Fibroblast of skin of right quadriceps (primary cell): ENCODE measurements at places on chromosomes 4 and X.

DNA sequence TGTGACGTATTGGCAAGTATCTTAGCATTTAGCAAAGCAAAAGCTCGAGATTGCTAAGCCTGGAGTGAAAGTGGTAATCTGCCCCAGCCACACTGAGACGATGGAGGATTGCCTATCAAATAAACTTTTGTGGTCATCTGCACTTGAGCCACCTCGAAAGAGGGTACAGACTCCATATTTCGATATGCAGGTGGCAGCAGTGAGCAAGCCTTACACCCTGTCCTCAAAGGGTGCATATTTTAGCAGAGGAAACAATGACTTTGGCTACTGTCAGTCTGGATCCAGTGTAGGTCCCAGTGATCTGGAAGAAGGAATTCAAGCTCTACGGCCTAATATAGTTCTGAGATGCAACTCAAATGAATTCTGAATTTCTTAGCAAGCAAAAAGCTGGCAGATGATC, 153.9 kb downstream of the ATG4A start:
- no peak for DNase-seq

DNA sequence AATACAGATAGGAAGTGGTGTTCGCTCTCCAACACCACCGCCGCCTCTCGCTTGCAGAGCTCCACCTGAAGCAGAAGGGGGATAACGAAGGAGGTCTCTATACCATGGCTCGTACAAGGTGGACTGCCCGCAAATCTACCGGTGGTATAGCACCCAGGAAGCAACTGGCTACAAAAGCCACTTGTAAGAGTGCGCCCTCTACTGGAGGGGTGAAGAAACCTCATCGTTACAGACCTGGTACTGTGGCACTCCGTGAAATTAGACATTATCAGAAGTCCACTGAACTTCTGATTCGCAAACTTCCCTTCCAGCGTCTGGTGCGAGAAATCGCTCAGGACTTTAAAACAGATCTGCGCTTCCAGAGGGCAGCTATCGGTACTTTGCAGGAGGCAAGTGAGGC, 5.2 kb upstream of the BMP15 start:
- no peak for DNase-seq

DNA sequence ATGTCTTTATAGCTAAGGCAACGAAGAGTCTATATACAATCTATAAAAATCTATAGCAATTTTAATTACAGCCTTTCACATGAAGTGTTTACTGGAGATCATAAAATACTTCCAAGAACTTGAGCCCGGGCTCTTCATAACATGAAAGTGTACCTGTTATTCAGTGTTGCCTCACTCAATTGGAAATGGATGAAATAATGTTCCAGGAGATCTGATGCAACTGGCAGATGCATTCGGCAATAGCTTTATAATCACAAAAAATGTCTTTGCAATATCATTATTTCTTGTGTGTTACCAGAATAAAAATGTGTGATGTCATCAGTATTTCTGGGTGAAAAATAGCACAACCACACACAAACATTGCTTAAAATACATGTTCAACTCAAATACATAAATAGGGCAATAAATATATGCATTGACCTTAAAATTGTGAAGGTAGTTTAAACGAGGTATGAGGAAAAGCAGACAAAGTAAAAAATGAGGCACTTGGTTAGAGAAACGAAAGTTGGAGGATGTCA, 1266.8 kb upstream of the PCDH7 start:
- peak; percentile 0 for DNase-seq

DNA sequence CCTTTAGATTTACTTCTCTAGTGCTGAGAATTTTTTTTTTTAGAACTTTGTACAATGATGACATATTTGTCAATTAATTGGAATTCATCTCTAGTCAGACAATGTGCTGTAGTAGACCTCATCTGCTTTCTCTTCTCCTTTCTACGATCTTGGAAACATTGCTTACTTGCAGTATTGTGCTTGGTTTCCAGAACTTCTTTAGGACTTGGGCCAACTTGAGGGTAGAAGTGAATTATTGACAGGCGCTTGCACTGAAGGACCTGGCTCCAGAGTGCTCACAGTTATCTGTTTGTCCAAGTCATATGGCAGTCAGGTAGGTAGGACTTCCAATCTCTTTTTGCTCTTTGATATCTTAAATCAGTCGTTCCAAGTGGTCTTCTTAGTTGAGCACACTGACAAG, 39.6 kb downstream of the FNIP2 start:
- no peak for DNase-seq

- DNase-seq, result no peak
Observed at GRCh38 chr4:26815199-26815598, 45.4 kb upstream of the STIM2 start.

- no peak for DNase-seq
Observed at GRCh38 chr4:11860996-11861395, 432.3 kb upstream of the HS3ST1 start.

DNA sequence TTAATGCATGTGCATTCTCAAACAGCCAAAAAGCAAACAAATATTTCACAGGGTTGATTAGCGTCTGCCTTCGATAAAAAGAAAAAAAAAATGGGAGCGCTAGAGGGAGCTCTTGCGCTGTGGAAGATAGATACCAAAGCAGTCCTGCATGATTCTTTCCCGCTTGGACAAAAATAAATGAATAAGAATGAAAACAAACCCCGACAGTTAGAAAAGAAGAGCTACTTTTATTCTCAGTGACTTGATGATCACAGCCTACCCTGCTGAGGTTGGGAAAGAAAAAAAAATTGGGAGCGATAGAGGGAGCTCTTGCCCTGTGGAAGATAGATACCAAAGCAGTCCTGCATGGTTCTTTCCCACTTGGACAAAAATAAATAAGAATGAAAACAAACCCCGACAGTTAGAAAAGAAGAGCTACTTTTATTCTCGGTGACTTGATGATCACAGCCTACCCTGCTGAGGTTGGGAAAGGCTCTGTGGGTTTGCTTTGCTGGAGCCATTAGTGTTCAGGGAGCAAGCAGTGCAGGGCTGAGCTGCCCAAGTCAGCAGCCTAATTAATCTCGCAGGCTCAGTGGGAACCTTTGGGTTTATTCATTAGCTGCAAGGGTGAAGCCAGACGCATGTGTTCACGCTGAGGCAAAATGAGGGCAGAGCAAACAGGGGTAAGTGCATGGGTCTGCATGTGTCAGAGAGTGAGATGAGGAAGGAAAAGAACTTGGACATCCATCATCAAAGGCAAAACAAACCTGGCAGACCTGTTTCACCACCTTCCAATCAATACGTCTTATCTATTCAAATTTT, 249.3 kb upstream of the PRKX start:
- peak; percentile 5 for DNase-seq

DNA sequence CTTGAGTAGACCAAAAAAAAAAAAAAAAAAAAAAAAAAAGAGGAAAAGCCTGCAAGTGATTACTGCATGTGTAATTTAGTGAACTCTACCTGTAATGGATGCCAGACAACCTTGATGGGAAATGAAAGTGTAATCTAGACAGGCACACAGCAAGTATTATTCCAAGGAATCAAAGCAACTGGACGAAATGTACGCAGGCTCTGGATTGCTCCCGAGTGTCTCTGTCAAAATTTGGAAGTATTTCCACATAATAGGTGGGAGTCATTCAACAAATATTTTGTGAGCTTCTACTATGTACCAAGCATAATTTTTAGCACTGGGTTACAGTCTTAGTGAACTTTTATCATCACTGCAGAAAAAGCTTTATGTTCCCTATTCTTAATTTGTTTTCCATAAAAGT, 64.2 kb downstream of the LIMCH1 start:
- DNase-seq, result no peak

DNA sequence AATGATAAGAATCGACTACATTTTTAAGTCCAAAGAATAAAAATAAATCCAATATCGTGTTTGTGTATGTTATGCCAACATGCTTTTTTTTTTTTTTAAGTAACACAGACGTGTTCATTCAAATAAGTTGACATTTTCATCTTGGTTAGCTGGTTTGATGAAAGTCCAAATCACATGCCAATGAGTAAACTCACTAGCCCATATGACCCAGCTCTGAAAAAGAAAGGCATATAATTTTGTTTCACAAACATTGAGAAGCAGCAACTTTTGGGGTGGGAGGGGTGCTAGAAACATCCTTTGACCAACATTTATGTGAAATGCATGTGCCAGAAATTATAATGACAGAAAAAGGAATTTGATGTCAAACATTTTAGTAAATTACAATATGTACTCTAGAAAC, 61.6 kb upstream of the SPP1 start:
- no peak for DNase-seq

DNA sequence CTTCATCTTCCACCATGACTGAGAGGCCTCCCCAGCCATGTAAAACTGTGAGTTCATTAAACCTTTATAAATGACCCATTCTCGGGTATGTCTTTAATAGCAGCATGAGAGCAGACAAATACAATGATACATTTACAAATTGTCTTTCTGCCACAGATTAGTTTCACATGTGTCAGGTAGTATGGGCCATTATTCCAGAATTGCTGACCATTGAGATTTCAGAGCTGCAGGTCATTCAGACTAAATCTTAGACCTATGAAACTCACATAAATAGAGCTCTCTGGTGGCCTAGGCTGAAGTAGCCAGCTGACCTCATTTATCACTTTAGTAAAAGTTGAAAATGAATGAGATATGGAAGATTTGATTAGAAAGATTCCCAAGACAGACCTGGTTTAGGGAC, 105.8 kb downstream of the FIP1L1 start:
- DNase-seq, result no peak

- no peak for DNase-seq
Observed at GRCh38 chr4:101009471-101009870, 337.9 kb downstream of the PPP3CA start.

DNA sequence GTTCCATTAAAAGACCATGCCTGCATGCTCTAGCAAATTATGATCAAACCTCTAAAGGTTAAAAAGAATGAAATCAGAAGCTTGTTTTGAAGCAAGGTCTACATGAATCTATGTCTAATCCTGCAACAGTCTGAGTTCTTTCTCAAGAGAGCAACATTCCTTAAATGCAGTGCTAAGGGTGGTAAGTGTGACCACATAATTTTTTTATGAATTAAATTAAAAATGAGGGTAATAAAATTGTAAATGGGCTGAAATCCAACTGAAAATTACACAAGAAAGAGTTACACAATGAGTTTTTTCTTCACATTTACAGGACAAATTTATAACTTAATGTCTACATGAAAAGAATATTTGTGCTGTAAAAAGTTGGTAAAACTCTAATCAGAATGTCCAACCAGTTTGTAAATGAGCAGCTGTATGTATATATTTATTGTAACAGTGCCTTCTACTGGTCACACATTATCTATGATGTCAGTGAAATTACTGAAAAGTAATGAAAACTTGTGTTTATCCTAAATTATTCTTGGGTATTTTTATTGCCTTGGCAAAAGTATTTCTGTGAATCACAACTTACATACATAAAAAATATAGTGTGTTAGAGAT, 336.3 kb upstream of the PITX2 start:
- peak; percentile 68 for DNase-seq

DNA sequence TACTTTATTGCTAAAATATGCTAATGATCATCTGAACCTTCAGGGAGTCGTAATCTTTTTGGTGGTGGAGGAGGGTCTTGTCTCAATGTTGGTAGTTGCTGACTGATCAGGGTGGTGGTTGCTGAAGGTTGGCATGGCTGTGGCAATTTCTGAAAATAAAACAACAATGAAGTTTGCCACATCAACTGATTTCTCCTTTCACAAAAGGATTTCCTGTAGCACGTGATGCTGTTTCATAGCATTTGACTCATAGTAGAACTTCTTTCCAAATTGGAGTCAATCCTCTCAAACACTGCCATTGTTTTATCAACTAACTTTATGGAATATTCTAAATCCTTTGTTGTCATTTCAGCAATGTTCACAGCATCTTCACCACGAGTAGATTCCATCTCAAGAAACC, 19.3 kb downstream of the DDIT4L start:
- no peak for DNase-seq

GRCh38 chr4:163988391-163988790, 493.9 kb downstream of the TMA16 start:
- no peak for DNase-seq

GRCh38 chr4:82528074-82528473, 33.7 kb downstream of the TMEM150C start:
- DNase-seq, result no peak

DNA sequence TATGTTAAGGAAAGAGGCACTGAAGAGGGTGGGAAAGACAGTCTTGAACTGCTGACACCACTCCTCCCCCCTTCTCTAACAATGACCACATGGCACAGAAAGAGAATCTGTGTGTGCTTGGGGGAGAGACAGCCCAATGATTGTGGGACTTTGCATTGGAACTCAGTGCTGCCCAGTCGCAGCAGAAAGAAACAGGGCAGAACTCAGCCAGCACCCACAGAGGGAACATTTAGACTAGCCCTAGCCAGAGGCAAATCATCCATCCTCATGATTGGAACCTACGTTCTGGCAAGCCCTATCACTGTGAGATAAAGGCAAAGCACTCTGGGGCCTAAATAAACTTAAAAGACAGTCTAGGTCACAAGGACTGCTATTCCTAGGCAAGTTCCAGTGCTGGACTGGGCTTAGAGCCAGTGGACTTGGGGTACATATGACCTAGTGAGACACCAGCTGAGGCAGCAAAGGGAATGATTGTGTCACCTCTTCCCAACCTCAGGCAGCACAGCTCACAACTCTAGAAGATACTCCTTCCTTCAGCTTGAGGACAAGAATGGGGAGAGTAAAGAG, 132.8 kb upstream of the S100G start:
- DNase-seq, result no peak

GRCh38 chrX:27728291-27728690, 79.5 kb upstream of the MAGEB10 start:
- peak; percentile 62 for DNase-seq

- peak; percentile 19 for DNase-seq
Observed at GRCh38 chrX:31279359-31279758, 207.5 kb upstream of the FTHL17 start.

DNA sequence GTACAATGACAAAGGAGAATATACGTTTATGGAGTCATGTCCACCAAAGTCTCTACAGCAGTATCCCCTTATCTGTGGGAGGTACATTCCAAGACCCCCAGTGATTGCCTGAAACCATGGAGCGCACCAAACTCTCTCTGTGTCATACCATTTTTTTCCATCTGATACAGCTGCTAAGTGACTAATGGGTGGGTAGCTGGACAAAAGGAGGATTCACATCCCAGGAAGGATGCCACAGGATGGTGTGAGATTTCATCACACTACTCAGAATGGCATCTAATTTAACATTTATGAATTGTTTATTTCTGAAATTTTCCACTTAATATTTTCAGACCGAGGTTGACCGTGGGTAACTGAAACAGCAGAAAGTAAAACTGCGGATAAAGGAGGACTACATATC, 49.8 kb upstream of the AGA start:
- DNase-seq, result no peak

- no peak for DNase-seq
Observed at GRCh38 chr4:30744386-30744785, 24.2 kb downstream of the PCDH7 start.

- peak; percentile 91 for DNase-seq
Observed at GRCh38 chr4:121139533-121140222, 24.4 kb downstream of the TNIP3 start.

GRCh38 chr4:154485127-154485773, 6.3 kb downstream of the DCHS2 start:
- no peak for DNase-seq

- no peak for DNase-seq
Observed at GRCh38 chrX:111090458-111090857, 5.5 kb upstream of the PAK3 start.
